ENCODE measurements at places on chromosomes 11 and 22.

DNA sequence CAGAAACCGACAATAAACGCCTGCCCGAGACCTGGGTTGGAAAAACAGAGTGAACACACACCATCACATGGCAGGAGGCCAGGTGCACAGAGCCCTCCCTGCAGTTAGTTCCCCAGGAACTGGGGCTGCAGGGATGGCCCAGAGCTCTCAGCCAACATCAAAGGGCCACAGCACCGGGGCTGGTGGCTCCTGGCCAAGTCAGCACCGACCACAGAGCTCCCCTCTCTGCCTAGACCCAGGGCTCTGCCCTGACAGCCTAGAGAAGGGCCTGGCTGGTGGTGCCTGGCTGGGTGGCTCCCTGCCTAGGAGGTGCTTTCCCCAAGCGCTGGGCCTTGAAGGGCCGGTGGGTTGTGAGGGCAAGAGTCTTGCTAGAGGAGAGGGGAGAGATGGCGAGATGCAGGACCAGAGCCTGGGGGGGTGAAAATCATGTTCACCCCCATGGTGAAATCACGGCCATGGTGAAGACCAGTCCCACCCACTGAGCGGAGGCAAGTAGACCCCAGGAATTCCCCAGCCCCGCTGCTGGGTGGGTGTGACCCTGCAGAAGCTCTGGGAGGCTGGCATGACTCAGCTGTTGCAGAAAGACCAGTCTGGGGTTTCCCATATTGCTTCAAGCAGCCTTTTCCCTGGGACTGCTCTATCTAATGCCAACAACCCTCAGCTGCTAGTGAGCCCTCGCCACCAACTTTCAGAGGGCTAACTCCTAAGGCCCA, 7.2 kb upstream of the BID start:
- no peak for DNase-seq

DNA sequence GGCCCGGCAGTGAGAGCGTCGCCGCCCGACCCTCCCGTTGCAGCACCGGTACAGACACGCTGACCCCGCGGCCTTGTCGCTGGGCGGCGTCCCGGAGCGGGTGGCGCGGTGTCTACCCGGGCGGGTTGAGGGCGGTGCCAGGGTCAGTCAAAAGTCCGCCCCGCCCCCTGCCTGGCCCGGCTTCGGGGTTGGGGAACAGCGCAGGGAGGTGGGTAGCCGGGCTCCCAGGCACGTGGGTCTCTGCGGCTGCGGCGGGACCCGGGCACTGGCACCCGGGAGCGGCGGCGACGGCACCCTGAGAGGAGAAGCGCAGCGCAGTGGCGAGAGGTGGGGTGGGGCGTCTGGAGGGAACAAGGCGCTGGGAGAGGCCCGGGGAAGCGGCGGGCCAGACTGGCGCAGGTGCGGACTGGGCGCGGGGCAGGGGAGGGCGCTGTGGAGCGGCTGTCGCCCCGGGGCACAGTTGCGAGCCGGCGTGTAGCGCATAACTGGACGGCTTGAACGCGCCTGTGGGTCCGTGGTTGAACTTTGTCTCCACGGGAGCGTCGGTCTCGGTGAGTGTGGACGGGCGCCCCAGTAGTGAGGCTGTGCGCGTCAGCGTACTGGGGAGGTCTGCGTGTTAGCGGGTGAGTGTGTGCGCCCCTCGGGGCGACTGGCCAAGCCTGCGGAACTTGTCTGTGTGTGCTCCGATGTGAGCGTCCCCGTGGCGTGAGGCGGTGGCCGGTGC, at the start of gene P2RY2:
Gene P2RY2, plus strand, starts transcription at position 176 of the 724 bp plus-strand sequence. CDS start 15,879 bp downstream, outside the sequence.
- no peak for DNase-seq

DNA sequence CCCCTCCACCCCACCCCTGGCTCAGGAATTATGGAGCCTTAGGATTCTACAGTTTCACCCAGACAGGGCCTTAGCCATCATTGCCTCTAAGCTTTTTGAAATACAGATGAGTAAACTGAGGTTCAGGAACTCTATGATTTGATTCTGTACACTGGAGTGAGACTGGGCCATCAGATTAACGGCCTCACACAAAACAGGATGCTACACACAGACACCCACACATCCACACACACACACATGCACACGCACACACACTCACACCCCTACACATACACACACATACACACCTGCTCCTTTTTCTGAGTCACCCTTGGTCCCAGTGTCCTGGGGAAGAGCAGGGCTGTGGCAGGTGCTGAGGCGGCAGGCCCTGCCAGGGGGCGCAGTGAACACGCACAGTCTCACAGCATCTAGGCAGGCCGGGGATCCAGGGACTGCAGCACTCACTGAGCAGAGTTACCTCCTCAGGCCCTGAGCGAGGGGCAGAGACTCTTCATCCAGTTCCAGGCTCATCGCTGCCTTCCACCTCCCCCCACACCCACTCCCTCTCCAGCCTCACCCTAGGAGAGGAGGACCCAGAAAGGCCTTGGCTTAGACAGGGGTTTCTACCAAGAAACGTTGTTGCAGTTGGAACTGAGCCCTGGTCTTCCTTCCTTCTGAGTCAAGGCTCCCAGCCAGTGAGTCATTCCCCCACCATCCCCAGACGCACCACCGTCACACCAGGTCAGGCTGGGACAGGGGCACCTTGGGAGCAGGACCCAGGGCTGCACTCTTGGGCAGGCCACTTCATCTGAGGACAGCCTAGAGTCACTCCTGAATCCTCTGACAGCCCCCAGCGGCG, 89.8 kb upstream of the PARVA start:
- DNase-seq, result no peak

- no peak for DNase-seq
These were observed 993 bp downstream of the RELA start for GRCh38 chr11:65661599-65662246.

DNA sequence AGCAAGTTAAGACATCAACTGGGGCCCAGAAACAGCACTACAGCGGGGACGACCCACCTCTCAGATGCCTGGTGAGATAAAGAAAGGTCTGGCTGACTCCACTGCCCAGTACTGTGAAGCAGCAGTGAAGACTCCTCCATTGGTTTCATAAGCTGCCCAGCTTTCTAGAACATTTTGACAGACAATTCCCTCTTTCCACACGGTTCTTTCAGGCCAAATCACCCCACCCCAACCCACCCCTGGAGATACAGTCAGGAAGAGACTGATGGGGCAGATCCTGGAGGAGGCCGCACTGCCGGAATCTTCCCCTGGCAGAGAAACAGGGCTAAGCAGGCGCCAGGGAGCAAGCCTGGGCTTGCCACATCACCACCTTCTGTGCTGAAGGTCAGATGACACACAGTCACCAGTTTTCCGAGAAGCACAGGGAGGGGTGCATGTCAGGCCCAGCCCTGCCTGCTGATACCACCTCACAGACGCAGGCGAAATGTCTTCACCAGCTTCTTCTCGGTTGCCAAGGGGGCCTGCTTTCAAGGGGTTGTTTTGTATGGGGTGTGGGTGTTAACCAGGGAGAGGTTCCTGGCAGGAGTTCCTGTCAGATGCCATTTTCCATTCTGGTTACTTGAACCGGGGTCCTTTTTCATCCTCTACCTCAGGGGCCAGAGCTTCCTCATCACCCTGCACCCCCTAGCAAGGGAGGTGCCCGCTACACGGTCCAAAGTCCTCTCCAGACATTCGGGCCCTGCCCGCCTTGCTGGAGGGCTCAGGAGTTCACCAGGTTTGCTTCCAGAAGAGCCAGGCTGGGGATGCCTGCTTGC, 1.4 kb upstream of the NEAT1 start:
- DNase-seq, result peak; percentile 78

Data from GDM1 (cell line).